ENCODE measurements at places on chromosomes 6 and 20.

- DNase-seq, result no peak
Measured at GRCh38 chr20:15196547-15197255, 859.3 kb upstream of the FLRT3 start.

DNA sequence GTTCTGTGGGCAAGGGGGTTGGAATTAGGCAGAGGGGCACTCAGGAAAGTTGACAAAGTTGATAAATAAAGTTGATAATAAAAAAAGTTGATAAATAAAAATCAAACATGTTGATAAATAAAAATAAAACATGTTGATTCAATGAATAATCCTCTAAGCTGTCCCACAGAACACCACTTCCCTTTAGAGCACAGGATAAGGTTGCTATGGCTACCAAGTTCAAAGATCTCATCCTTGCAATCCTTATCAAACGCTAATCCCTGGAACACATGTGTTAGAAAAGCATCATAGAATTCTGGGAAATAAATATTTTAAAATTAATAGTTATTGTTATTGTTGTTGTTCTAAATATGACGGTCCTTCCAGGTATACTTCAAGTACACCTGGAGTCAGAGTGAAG is 33.9 kb downstream of the MBOAT1 start:
- DNase-seq, result no peak

DNA sequence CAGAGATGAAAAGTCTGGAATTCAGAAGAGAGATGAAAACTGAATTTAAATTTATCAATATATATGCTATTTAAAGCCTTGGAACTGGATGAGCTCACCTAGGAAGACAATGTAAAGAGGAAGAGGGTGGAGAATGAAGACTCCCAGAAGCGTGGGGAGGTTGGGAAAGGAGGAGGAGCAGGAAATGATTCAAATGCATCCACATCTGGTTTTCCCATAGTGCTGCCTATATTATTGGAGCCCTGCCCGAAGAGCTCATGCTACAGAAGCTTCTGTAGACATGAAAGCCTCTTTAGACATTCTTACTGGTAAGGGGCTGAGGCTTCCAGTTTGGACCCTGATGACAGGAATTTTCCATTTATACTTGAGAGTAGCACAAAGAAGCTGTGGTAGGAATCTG is 19.2 kb downstream of the PDE7B start:
- no peak for DNase-seq

GRCh38 chr20:13384132-13384531 is 163.1 kb downstream of the ISM1 start:
- no peak for DNase-seq

- DNase-seq, result no peak
Measured at GRCh38 chr6:153210083-153210482, 79.0 kb upstream of the RGS17 start.

GRCh38 chr6:41448256-41448655 is 97.9 kb upstream of the FOXP4 start:
- DNase-seq, result no peak

DNA sequence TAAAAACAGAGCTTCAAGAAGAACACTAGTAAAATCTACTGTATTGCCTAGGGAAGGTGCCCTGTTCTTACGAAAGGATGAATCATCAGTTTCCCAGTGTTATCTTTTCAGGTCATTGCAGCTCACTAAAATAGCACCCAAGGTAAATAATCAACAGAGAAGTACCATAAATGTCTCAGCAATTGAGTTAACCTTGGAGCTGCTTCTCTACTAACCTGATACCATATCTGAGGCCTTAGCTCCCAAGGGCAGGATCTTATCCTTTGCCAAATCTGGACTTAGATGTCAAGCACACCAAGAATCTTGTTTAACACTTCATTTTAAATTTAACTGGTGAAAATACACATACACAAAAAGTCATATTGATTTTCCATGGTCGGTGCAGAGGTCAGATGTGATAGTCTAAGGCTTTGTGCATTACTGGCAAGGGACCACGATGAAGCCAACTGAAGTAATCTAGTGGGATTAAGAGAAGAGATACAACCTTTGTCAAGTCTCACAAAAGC is 81.5 kb downstream of the EDN1 start:
- DNase-seq, result no peak

DNA sequence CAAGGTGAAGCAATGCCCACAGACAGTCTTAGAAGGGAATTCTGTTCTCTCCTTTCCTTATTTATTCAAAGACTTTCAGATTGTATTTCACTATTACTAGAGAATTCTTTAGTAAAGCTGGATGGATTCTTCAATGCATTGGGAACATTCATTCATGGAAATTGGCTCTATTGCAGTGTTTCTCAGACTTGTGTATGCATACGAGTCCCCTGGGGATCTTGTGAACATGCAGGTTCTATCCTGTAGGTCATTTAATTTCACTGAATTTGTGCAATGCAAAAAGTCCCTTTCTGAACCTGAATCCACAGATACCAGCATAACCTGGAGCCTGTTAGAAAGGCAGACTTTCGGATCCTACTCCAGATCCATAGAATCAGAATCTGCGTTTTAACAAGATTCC is 160.9 kb upstream of the AHI1 start:
- DNase-seq, result no peak

- DNase-seq, result no peak
Measured at GRCh38 chr6:22036275-22036674, 260.6 kb downstream of the PRL start.

DNA sequence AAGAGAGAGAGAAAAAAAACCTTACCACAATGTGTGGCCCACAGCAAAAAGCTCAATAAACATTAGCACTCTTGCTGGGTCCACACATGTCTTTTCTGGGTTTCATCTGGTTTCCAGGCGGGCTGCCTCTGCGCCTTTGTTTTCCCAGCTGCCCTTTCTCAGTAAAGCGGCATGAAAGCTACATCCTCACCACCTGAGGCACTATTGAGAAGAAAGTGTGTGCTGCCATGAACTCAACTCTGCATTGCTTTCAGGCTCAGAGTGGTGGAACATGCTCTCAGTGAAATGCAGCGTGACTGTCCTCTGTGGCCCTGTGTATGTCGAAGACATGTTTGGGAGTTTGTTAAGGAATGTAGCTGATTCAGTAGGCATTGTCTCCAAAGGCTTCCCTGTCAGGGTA is 102.3 kb downstream of the LYRM2 start:
- DNase-seq, result no peak

All from activated CD8-positive, alpha-beta memory T cell treated with anti-CD3 and anti-CD28 coated beads for 4 hours (primary cell).